ENCODE measurements at places on chromosomes 1 and 21. TPM values are rescaled to one million over a fixed set of nuclear protein-coding genes. Genes with fewer than 3 reads are reported as not detected.
A peak's percentile ranks its signal among the peaks of the same experiment; 100 is the strongest.

LCE1C gene
- total RNA-seq, result not detected

GRCh38 chr1:247639381-247639981 lies 34.1 kb downstream of the OR2G3 start:
- peak; percentile 40 for DNase-seq

DNA sequence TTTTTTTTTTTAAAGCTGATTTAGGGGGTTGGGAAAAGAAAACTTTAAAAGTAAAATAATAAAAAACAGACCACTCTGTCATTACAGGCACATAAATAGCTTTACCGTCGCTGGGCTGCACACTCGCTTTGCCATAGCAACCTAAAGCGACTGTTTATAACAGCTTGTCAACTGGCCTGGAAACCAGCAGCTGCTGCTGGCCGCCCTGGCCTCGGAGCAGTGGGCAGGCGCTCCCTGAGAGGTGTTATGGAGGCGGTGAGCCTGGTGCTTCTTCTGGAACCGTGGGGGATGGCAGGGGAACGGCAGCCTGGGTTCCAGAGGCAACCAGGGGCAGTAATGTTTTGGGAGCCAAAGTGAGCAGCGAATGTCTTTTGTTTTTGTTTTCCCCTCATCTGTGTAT lies 45.7 kb downstream of the ATP2B4 start:
- DNase-seq, result peak; percentile 63

GRCh38 chr1:17118706-17119075 lies 560 bp downstream of the PADI2 start:
- DNase-seq, result no peak

GRCh38 chr1:110346690-110347089 lies 7.5 kb downstream of the RBM15 start:
- no peak for DNase-seq

- no peak for DNase-seq
Measured at GRCh38 chr1:205535866-205536758, 31.6 kb downstream of the CDK18 start.

DNA sequence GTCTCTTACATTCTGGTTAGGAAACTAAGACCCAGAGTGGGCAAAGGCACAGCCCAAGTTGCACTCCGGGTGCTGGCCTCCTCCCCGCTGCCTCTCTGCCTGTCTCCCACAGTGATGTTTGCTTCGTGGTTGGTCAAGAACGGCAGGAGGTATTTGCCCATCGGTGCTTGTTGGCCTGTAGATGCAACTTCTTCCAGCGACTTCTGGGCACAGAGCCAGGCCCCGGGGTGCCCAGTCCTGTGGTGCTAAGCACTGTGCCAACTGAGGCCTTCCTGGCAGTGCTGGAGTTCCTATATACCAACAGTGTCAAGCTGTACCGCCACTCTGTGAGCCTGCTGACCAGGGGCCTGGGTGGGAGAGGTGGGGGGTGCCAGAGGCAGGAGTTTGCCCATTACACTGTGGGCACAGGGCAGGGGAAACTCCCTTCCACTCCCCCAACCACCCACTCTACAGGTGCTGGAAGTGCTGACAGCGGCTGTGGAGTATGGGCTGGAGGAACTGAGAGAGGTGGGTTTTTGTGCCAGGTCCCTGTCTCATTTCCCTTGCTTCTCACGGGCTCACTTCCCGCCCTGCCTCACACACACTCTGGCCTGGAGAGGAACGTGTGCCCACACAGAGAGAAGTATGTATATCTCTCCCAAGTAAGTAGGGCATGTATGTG lies 1.9 kb downstream of the BTBD19 start:
- peak; percentile 68 for DNase-seq

GRCh38 chr21:16407403-16408240 lies 677.8 kb downstream of the USP25 start:
- no peak for DNase-seq
